ENCODE measurements at places on chromosomes 1 and 21. TPM values are rescaled to one million over a fixed set of nuclear protein-coding genes. Genes with fewer than 3 reads are reported as not detected.

- DNase-seq, result no peak
Observed at GRCh38 chr1:47852006-47852718, 145.0 kb downstream of the TRABD2B start.

- DNase-seq, result no peak
Observed at GRCh38 chr1:163013826-163014600, 55.1 kb upstream of the RGS4 start.

DNA sequence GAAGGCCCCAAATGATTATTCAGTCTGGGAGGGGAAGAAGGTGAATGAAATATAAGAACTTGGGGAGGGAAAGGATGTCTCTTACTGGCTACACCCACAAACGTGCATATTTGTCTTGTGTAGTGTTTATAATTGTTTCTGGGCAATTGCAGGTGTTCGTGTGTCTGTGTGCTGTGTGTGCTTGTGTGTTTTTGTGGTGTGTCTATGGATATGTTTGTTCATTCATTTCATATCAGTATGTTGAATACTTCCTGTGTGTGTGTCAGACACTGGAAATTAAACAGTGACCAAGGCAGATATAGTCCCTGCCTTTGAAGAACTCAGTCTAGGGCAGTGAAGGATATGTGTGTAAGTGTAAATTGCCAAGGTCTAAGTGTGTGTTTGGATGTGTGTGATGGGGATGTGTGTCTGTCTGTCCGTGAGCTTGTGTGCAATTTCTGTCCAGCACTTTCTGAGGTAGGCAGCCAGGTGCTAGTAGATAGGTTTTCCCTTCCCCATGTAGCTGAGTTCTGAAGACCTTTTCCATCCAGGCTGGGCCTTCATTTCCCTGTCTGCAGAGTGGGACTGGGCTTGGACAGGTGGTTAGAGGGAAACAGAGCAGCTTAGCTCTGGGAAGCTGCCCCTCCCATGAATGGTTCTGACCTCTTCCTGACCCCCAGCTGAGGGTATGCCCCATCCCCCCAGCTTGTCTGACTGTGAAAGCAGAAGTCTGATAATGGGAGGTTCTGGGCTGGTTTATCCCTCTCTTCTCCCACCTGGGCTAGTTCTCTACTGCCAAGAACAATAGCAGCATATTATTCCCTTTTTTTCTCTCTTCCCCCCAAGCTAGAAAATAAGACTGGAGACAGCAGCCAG, 3.8 kb downstream of the AGO1 start:
- DNase-seq, result no peak

DNA sequence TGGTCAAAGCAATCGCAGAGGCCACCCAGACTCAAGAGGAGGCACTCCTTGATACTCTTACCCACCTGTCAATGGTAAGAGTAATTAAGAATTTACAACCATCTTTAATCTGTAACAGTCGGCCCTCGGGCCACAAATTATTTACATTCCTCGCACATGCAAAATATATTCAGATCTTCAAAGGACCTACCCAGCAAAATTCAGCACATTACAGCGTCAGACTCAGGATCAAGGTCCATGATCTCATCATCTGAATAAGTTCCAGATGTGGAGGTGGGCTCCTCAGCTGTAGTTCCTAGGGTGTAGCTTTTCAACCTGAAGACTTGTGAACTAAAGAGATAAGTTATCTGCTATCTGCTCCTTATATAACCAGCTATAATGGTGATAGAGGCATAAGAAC, 17.1 kb upstream of the RNF11 start:
- DNase-seq, result no peak

DNA sequence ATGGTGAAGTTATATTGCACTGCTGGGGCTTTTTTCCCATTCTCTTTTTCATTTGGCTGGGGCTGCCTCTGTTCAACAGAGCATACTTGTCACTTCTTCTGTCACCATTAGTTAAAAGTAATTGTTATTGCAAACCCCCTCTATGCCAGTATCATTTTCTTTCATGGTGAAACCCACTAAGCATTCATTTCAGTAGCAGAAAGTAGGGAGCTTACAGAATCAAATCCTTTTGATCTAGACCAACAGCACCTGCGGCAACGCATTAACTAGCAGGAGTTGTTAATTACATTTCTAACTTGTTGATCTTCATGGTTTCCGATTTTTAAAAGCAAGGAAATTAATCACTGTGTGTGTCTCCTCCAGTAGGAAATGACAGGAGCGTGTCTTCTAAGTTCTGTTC, 15.0 kb downstream of the SMYD2 start:
- DNase-seq, result no peak

- no peak for DNase-seq
Observed at GRCh38 chr1:230819976-230820375, 48.3 kb downstream of the C1orf198 start.

DNA sequence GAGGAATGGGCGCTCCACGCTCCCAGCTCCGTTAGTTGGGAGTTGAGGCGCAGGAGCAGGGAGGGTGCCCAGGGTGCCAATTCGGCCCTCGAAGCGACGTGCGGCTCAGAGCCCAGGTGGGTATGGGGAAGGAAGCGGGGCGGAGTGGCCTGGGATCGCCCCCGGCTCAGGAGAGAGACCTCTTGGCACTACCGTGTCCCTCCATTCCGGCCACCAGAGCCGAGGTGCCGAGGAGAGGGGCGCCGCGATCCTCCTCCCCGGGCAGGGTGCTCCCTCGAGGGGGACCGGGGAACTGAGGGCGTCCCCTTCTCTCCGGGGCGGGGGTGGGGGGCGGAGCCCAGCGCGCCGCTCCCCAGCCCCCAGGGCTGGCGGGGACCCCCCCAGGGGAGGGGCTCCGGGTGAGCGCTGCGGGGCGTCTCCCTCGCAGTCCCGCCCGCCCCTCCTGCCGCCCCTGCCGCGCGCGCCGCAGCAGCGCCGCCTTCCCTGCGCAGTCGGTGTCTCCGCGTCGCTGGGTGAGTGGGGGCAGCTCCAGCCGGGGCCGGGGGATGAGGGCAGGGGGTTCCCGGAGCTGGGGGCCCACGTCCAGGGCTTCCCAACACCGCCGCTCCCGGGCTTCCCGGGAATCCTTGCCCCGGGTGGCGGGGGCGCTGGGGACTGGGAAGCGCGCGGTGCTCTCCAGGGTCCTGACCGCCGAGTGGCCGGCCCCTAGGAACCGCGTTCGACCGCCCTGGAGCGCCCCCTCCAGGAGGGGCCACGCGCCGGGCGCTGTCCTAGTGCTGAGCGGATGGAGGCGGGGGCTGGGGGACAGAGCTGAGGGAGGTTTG, at the start of gene HPCA:
TSS of gene HPCA (plus strand) at position 488 of the 824 bp plus-strand sequence. CDS start 2,408 bp downstream, outside the sequence.
- DNase-seq, result peak; percentile 51

- no peak for DNase-seq
Observed at GRCh38 chr21:35032474-35033263, 16.4 kb downstream of the RUNX1 start.

DNA sequence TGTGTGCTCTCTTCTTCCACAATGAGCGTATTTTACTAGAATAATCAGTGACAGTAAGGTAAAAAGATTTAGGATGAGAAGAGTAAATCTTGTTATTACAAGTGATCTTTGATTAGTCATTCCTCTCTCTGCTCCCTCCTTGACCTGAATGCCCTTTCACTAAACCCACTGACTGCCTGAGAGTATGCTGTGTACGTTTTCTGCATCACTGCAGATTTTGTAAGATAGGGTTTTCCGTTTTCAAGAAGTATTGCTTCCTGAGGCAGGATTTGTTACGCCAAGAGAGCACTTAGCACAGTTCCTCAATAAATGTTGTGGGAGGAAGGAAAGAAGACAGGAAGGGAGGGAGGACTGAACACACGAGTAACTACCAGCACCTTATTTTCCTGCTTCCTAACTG, 7.7 kb upstream of the LAMB3 start:
- DNase-seq, result no peak

DNA sequence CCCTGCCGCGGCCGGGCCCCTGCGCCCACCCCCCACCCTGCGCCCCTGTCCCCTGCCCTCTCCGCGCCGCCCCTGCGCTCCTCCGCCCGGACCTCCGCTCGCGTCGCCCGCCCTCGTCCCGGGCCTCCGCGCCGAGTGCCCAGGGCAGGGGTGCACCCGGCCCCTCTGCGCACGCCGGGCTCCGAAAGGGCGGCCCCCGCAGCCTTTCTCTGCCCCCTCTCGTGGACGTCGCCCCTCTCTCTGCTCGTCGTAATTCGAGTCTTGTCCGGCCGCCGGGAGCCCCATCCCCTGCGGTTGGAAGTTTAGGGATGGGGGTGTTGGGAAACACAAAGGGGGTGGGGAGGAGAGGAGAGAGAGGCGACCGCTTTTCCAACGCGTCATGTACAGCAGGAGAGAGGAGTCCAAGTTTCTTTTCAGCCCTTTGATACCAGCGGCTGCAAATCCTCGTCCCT, 407 bp downstream of the GALNT2 start:
- peak; percentile 74 for DNase-seq

DNA sequence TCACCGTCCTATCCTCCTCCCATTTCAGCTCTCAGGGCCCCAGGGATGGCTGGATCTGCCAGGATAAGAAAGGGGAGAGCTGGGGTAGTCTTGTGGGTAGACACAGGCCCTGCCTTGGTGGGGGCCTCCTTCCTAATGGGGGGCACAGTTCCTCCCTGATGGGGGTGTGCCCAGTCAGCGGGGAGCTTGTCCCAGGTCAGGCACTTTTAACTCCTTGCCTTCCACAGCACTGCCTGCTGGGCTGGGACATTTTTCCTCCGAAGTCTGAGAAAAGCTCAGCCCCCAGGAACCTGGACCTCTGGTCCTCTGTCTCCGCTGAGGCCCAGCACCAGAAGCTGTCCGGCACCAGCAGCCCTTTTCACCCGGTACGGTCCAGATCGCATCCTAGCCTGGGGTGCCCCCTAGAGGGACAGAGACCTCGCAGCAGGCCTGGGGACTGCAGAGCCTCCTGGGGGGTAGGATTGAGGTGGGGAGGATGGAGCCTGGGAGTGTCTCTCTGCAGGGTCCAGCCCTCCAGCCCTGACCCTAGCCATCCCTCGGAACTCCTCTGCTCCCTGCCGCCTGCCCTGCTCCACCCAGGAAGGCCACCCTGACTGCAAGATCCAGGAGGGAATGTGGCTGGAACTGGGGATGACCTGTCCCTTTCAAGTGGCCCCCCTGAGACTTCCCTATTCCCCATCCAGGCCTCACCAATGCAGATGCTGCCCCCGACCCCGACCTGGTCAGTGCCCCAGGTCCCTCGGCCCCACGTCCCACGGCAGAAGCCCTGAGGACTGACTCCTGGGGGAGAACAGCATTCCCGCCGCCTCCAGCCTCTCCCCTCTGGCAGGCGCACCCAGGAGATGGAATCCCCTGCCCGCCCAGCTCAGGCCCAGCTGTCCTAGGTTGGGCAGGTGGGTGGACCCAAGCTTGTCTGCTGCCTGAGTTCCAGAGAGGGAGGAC, 12.0 kb downstream of the MIIP start:
- DNase-seq, result no peak

DNA sequence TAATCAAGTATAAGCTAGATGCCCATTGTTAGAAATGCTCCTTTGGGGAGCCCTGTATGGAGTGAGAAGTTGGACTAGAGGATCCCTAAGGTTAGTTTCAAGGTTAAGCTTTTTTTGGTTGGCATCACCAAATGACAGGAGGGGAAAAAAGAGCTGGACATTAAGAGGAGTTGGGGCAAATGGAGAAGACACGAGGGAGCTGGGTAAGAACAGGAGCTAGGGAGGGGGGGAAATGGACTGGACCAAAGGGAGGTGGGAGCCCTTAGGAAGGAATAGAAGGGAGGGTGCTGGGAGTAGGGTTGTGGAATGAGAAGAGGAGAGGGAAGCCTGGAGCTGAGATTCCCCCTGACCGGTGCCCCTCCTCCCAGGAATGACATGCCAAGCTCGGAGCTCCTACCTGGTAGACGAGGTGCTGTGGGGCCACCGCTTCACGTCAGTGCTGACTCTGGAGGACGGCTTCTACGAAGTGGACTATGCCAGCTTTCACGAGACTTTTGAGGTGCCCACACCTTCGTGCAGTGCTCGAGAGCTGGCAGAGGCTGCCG, 5.9 kb downstream of the KCNJ9 start:
- no peak for DNase-seq

GRCh38 chr1:206851341-206852010, 13.9 kb upstream of the IL20 start:
- DNase-seq, result no peak

- no peak for DNase-seq
Observed at GRCh38 chr1:54134295-54134694, 18.5 kb downstream of the CDCP2 start.

DNA sequence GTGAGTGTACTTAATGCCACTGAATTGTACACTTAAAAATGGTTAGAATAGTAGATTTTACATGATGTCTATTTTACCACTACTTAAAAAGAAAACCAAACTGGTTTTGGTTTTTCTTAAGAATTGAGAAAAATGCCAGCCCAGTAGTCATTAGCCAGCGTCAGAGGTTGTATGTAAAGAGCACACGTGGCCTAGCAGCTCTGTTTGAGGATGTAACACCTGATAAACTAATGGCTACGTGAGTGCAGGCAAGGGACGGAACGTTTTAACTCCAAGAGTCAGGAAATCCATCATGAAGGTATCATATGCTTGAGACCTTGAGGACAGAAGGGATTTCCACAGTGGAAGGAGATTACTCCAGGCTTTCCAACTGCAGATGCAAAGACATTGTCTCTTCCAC, 223.7 kb downstream of the MRPL39 start:
- no peak for DNase-seq

GRCh38 chr1:121448851-121449250, 264.1 kb downstream of the SRGAP2C start:
- no peak for DNase-seq

DNA sequence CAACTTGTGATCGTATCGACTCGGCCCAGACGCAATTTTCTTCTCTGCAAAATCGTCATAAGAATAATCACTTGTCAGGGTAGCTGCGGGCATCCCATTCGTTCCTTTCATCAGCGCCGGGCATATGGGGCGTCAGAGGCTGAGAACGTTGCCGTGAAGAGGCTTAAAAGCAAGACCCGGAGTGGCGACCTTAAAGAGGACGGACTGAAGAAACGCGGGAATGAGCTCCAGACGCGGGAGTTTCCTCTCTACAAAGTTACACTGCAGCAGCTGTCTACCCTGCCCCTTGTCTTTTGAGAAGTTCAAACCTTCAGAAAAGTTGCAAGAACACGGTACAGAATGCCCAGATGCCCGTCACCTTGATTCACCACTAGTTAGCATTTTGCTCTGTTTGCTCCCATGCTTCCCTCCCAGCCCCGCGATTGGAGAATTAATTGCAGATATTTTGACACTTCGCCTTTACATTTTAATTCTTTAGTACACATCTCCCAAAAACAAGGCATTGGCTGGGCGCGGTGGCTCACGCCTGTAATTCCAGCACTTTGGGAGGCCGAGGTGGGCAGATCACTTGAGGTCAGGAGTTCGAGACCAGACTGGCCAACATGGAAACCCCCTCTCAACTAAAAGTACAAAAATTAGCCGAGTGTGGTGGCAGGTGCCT, 967 bp downstream of the CENPS start:
- no peak for DNase-seq

- no peak for DNase-seq
Observed at GRCh38 chr21:41236352-41236973, 68.5 kb downstream of the BACE2 start.

Gene KHDC4
- polyA plus RNA-seq, result 75.2 TPM

Gene RAP1GAP
- polyA plus RNA-seq, result 68.1 TPM

Gene KCNAB2
- polyA plus RNA-seq, result 27.9 TPM

Gene PRKAA2
- 5.3 TPM for polyA plus RNA-seq
